ENCODE measurements at places on chromosomes 5 and 9.

GRCh38 chr5:66551945-66552344 lies 44.2 kb upstream of the MAST4 start:
- no peak for DNase-seq

- DNase-seq = no peak
Observed at GRCh38 chr9:20269620-20270019, 352.7 kb downstream of the MLLT3 start.

DNA sequence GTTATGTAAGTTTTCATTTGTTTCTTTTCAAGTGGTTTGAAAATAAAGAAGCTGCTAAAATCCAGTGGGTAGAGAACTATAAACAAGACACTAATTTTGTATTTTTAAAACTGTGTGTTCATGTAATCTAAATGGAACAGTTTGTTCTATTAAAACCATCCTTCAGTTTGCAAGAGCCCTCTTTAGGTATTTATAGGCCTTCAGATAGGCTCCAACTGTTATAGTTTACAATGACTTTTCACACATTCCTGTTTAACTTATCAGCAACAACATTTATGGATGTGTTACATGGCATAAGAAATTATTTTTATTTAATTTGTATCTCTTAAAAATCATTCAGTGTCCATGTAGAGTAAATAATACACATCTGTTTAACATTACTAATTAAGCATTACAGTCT lies 126.7 kb upstream of the SLCO6A1 start:
- DNase-seq = no peak

- DNase-seq = peak; percentile 72
Observed at GRCh38 chr5:134466241-134467069, 54.8 kb upstream of the CDKN2AIPNL start.

DNA sequence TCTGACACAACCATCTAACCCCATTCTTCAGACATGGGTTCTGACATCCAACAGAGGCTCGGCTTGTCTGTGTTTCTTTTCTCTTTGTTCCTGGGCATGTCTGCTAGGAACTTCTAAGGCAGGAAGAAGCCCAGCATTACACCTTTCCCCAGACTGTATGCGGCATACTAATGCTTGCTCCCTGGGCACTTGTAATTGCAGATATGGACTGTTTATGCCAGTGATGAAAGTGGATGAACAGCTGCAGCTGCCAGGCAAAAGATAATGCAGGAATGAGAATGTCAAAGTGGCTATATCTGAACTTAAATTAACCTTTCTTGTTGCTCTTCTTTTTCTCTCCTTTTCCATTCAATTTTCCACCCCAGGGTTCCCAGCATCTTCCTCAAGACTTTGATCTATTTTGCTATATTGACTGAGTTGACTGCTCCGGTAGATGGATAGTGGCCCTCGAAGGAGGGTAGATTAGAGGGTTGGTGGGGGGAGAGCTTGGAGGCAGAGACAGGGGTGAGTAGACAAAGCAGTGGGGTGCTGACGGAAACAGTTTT lies 344.4 kb downstream of the MAN2A1 start:
- no peak for DNase-seq

DNA sequence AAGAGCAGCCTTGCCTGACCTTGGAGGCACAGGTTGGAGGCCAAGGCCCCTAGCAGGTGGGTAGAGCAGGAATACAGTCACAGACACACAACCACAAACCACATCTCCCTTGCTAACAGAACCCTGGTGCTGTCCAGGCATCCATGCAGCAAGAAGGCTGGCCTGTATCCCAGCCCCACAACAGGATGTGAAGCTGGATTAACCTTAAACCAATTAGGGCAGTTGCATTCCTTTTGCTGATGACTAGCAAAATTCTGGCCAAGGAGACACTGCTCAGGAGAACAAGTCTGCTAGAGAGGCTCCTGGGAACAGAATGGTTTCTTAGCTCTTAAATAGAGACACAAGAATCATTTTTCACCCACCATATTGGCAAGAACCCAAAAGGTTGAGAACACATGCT lies 97.8 kb downstream of the C5orf15 start:
- DNase-seq = no peak

All from CD4-positive, alpha-beta T cell treated with Interleukin-6 for 4 hours (primary cell).